ENCODE measurements at places on chromosomes 1 and 21.

DNA sequence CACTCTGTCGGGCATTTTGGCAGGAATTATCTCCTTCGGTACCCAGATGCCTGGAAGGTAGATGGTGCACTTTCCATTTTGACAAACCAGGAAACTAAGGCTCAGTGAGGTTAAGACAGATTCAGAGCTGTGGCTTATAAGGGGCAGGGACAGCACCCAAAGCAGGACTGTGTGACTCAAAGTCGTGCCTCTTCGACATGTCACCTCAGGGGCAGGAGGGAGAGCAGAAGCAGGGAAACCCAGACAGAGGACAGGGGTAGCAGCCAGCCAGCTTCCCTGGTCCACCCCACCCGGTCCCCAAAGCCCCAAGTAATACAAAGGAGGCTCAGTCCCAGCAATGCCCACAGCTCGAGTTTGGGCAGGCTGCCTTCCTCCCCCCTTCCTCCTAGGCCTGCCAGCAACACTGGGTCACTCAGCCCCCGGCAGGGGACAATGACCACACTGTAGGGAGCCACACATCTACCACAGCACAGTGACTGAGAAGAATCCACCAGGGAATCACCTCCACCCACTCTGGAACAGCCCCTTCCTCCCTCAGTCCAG is 2.5 kb downstream of the RHOC start:
- DNase-seq, result no peak

- DNase-seq, result no peak
These were observed 30.0 kb downstream of the MIS18A start for GRCh38 chr21:32248571-32249461.

DNA sequence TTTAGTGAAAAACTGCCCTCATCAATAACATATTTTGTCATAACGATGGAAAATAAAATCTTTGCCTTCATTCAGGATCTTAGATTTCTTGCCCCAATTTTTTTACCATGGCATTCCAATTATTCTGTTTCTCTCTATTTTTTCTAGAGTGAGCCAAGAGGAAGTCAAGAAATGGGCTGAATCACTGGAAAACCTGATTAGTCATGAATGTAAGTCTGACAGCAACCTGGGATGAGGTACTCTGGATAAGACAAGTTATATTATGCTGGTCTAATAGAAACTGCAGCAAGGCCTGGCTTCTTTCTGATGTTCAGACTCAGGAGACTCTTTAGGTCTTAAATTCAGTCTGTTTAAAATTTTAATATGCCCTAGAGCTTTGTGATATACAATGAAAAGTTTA is 3.5 kb downstream of the RGS4 start:
- no peak for DNase-seq

- DNase-seq, result no peak
These were observed 40.2 kb downstream of the GPR161 start for GRCh38 chr1:168096296-168097165.

DNA sequence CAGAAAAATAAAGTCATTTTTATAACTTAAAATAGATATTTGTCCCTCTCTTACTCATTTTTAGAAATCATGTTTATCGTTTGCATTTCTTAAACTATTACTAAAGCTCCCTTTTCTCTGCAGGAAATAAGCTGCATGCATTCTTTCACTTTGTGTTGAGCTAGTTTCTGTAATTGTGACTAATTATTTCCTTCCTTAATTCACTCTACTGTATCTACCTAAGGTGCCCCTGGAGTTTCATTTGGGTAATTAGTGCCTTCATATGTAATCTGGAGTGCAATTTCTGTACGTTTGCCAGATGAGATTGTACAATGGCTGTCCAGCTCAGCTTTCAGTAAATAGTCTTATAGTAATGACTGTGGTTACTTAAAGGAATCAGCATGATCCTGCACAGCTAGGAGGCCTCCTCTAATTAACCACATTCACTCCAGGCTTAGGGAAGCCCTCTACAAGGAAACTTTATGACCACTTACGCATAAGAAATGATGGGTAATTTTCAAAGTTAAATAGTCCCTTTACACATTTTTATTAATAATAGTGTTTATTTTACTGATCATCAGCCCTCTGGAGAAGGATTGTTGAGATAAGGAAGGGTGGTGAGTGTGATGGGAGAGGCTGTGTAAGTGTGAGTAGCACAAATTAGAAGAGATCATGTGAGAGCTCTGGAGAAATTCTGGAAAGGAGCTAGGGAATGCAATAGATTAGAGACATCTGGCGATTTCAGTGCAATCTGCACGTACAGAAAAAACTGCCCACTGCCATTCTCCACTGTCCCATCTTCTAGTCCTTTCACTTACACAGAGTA is 86.8 kb downstream of the LRRC8C start:
- no peak for DNase-seq

- DNase-seq, result no peak
These were observed 157.2 kb upstream of the TMEM51 start for GRCh38 chr1:14996133-14997050.

DNA sequence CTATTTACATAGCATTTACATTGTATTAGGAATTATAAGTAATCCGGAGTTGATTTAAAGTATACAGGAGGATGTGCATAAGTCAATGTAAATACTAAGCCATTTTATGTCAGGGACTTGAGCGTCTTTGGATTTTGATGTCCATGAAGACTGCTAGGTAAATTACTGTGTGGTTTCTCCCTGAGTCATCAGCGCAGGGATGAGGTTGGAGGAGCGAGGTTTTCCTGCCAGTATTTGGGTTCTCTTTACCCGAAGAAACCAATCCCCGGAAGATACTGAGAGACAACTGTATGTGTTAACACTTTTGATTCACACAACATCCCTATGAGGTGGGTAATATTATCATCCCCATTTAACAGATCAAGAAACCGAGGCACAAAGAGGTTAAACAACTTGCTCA is 29.3 kb downstream of the BATF3 start:
- no peak for DNase-seq
